ENCODE measurements at places on chromosomes 2 and 18.

GRCh38 chr2:233519787-233520611 is 46.6 kb downstream of the USP40 start:
- DNase-seq, result no peak

GRCh38 chr2:156536534-156536933 is 100.4 kb downstream of the GPD2 start:
- no peak for DNase-seq

GRCh38 chr2:33655626-33656320 is 56.7 kb upstream of the FAM98A start:
- DNase-seq, result no peak

DNA sequence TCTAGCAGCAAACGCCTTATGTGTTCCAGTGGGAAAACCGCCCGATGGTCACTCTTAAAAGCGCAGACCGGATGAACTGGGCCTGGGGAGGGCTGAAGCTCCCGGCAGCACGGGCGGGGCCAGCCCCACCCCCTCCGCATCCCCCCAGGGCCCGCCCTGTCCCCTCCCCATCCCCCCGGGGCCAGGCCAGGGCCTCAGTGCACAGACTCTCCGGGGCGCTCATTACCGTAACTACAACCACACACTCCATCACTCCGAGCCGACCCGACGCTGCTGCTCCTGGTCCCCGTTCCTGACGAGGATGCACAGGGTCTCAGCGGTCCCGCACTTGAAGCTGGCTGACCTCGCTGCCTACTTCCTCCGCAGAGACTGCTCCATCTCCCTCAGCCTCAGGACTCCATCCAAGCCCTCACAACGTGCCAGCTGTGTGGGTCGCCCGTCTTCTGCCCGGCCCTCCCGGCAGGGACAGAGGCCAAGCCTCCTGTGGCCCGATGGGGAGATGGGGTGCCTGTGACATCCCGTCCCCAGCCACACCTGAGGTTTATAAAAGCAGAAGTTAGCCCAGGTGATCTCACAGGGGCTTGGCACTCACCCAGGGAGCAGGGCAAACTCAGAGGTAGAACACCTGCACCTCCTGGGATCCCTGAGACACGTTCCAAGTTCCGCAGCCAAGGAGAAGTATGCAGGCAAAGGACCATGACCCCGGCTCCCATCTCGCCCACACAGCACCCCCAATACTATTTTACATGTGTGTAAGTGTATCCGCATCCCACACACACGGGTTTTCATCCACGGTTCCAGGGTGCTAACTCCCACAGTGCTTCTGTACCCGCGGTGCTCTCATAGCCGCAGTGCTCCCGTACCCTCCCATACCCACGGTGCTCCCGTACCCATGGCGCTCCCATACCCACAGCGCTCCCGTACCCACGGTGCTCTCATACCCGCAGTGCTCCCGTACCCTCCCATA is 36.0 kb downstream of the SLC66A2 start:
- DNase-seq, result no peak

- no peak for DNase-seq
Measured at GRCh38 chr2:169727065-169727464, 6.6 kb upstream of the KLHL23 start.

GRCh38 chr18:42112657-42113420 is 157.8 kb downstream of the PIK3C3 start:
- no peak for DNase-seq

Measured in CD4-positive, alpha-beta T cell treated with Interleukin-17A for 4 hours (primary cell).